ENCODE measurements at places on chromosomes 12 and 14. TPM values are rescaled to one million over a fixed set of nuclear protein-coding genes. Genes with fewer than 3 reads are reported as not detected.

DNA sequence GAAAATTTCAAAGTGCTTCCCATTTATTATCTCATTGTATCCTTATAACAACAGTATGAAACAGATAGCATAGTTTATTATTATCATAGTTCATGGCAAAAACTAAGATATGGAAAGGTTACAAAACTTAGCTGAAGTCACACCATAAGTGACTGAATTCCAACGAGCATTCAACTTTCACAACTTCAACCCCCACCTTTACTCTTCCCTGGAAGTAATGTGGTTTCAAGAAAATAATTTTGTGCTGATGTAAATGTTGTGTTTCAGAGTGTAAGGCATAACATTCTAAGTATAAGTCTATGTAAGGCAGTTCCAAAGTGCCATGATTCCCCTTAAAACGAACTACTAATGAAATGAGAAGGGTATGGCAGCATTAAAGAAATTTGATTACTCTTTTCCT is 454.5 kb downstream of the BCAT1 start:
- no peak for DNase-seq

MGST1 gene
- polyA plus RNA-seq = 84.0 TPM

DNA sequence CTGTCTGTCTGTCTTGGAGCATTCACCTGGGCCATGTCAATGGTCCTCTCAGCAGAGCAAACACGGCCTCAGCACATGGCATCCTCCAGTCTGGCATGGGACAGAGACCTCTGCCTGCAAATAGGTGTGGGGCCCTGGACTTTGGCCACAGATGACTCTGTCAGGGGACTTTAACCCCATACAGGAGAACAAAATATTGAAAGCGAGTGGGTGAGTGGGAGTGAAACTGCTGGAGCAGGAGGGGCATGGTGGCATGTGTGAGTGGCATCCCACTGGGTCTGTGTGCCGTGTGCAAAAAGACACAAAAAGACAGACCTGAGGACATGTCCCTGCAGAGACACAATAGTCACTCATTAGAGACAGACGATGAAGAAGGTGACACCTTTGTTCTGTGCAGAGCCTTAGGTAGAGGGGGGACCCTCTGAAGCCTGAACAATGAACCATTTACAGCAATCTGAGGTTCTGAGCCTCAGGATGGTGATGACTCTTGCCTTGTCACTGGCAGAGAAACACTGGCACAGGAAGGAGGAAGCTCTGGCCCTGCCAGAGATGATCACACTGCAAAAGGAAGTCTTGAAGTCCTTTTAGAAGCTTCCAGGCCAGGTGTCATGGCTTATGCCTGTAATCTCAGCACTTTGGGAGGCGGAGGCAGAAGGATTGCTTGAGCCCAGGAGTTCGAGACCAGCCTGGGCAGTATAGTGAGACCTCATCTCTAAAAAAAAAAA is 7.5 kb downstream of the LAG3 start:
- no peak for DNase-seq

- no peak for DNase-seq
Observed at GRCh38 chr12:42625611-42626010, 36.1 kb upstream of the PRICKLE1 start.

POTEG gene
- not detected for polyA plus RNA-seq

GRCh38 chr14:52051871-52052270 is 17.0 kb downstream of the NID2 start:
- DNase-seq = no peak

GRCh38 chr12:116670859-116671258 is 67.0 kb downstream of the SPRING1 start:
- no peak for DNase-seq

- no peak for DNase-seq
Observed at GRCh38 chr12:78183824-78184223, 353.1 kb downstream of the NAV3 start.

DNA sequence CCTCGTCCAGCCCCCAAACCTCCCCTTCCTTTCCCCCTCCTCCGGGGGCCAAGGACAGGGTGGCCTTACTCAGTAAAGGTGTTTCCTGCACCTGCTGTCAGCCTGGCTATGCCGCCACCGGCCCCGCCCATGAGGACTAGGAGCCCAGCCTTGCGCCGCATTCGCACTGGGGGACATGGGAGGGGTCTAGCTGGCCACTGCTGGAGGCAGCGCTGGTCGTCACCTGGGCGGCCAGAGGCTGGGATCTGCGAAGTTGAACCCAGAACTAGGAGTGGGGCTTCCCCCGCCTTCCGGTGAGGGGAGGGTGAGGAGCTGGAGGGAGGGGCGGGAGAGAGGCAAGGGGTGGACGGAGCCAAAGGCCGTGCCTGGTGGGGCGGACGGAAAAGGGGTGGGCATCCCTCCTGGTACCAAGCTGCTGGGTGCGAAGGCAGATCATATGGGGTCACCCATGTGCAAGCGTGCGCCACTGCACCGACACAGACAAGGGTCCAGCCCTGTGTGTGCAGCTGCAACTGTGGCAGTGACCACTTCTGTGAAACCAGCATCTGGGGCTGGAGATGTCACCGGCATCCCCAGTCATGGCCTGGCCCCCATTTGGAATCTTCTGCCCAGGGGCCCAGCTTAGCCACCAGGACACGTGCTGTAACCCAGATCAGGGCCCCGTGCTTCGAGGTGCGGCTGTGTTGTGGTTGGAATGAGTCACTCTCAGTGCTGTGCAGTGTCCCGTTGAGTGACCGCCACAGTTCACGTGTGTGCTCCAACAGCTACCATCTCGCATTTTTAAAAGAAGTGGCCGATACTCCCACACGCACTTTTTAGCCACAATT is 8.5 kb downstream of the AMN start:
- no peak for DNase-seq

KRT8 gene
- 235 TPM for polyA plus RNA-seq

DNA sequence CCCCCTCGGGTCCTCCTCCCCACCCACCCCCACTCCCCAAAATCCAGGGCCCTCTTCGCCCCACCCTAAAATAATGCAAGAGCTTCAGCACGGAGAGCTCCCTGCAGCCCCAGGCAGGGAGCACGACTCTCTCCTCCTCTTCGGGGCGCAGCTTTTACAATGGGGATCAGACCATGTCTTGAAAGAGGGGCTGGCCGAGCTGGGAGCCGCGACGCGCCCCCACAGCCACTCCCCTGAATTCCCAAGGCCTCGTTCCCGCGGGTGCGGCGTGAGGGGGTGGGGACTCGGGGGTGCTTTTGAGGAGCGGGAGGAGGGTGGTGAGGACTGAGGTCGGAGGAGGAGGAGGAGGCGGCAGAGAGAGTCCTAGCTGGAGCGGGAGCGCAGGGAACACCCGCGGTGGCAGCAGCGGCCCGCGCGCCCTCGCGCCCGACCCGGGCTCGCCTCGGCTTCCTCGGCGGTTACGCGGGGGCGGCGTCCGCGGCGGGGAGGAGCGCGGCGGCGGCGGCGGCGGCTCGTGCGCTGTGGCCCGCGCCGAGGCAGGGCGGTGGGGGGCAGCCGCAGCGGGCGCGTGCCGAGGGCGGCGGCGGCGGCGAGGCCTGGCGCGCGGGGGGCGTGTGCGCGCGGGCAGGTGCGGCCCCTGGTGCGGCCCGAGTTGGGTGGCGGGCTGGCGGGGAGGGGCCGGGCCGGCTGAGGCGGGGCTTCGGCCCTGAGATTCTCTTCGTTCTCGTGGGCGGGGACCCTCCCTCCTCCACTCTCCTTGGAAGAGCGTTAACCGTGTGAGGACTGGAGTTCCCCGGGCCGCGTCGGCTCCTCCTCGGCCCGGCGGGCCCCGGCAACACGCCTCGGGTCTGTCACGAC is at the start of gene ANKS1B:
Gene ANKS1B, minus strand, starts transcription at position 666 of the 858 bp plus-strand sequence. CDS start 699 bp downstream, outside the sequence.
- DNase-seq = peak; percentile 41

GNG2 gene
- polyA plus RNA-seq = 82.6 TPM

DNA sequence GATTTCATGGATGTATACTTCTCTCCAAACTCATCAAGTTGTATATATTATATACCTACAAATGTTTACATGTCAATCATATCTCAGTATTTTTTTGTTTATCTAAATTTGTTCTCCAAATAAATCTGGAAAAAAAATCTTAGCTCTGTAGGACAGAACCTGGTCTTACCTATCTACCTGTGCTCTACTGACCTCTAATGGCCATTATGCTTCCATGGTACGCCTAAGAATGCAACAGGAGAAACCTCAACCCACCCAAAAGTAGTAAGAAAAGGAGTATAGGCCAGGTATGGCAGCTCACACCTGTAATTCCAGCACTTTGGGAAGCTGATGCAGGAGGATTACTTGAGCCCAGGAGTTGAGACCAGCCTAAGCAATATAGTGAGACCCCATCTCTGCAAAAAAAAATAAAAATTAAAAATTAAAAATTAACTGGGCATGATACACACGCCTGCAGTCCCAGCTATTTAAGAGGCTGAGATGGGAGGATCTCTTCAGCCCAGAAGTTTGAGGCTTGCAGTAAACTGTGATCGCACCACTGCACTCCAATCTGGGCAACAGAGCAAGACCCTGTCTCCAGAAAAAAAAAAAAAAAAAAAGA is 8.7 kb downstream of the OR11H4 start:
- DNase-seq = no peak

CIROP gene
- not detected for polyA plus RNA-seq

GRCh38 chr12:48105321-48105866 is 485 bp downstream of the SENP1 start:
- DNase-seq = no peak

- no peak for DNase-seq
Observed at GRCh38 chr12:6840761-6841515, at the start of gene GNB3. GNB3 (plus strand) TSS chr12:6840925; CDS start chr12:6841288, 363 bp downstream.

SLCO1A2 gene
- 0.03 TPM for polyA plus RNA-seq

DNA sequence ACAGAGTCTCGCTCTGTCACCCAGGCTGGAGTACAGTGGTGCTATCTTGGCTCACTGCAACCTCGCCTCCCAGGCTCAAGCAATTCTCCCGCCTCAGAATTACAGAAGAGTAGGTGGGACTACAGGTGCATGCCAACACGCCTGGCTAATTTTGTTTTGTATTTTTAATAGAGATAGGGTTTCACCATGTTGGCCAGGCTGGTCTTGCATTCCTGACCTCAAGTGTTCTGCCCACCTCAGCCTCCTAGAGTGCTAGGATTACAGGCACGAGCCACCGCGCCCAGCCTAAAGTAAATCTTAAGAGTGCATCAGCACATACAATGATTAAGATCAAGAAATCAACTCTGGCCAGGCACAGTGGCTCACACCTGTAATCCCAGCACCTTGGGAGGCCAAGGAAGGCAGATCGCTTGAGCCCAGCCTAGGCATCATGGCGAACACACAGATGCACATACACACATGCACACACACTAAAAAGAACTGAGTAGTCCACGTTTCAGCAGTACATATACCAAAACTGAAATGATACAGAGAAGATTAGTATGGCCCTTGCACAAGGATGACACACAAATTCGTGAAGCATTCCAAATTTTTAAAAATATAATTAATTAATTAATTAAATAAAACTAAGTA is 65.0 kb downstream of the HECTD1 start:
- no peak for DNase-seq

DNA sequence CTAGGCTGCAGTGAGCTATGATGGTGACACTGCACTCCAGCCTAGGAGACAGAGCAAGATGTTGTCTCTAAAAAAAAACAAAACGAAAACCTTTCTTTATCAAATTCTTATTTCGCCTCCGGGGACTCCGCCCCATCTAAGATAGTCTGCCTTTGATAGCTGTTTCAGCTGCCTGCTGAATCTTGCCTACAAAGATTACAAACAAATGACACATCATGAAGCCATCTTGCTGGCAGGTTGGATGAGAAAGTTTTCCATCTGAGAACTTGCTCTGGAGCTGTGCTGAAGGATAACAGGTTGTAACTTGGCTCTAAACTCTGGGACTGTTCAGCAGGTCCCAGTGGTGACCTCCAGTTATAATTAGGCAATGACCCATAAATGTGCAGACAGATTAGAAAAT is 41.8 kb upstream of the AEBP2 start:
- DNase-seq = no peak

RERG gene
- 32.8 TPM for polyA plus RNA-seq

DNA sequence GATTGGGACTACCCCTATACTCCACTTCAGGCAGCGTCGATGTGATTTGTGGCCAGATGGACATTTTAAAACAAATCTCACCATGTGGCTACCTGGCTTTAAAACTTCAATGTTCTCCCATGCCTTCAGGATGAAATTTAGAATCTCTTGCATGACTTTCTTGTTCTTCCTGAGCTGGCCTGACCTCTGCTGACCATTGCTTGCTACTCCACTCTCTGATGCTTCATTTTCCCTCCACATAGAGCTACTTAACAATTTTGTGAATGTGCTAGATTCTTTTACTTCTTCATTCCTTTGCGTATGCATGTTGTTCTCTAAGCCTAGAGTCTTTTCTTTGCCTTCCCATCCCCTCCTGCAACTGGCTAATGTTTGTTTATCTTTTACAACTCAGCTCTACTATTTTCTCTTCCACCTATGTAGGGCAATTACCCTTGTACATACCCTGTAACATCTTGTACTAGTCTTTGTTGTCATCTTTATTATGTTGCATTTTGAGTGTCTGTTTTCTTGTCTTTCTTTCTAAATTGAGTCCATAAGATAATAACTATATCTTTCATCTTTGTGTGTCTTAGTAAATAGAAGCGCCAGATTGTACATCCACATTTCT is 41.2 kb downstream of the YLPM1 start:
- DNase-seq = no peak

DNA sequence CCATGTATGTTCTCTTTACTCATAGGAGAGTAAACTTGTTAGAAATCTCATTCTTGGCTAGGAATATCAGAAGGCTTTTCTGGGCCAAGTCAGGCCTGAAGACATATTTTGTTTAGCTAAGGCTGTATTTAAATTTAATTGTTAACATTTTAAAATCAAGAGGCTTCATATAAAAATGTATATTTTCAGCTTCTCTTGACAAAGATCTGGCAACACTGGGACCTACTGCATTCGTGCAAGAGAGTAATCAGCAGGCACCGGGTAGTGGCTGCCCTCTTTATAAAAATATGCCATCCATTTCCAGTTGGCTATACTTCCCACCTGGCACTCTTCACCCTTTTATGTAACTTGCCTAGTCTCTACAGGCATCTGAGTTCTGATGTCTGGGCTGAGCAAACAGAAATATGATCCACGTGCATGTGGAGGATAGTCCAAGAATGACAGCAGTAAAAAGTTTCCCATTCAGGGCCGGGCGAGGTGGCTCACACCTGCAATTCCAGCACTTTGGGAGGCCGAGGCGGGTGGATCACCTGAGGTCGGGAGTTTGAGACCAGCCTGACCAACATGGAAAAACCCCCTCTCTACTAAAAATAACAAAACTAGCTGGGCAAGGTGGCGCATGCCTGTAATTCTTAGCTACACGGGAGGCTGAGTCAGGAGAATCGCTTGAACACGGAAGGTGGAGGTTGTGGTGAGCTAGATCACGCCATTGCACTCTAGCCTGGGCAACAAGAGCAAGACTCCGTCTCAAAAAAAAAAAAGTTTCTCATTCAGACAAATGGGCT is 2.0 kb upstream of the SOS2 start:
- DNase-seq = no peak

- DNase-seq = no peak
Observed at GRCh38 chr14:92507174-92507768, 6.3 kb upstream of the RIN3 start.

DACT1 gene
- 31.4 TPM for polyA plus RNA-seq

CHFR gene
- 16.6 TPM for polyA plus RNA-seq

DIO3 gene
- polyA plus RNA-seq = 0.12 TPM

GRCh38 chr12:21843795-21844194 is 69.3 kb upstream of the KCNJ8 start:
- DNase-seq = no peak

Measured in left renal pelvis (tissue), 4 donors.